ENCODE measurements at places on chromosomes 11 and 22. TPM values are rescaled to one million over a fixed set of nuclear protein-coding genes. Genes with fewer than 3 reads are reported as not detected.

OR52A1 gene
- total RNA-seq = not detected

SCUBE1 gene
- total RNA-seq = 2.3 TPM

OVOL1 gene
- not detected for total RNA-seq

HIRA gene
- total RNA-seq = 23.0 TPM

DGCR6 gene
- 2.0 TPM for total RNA-seq

C11orf86 gene
- not detected for total RNA-seq

OR52N4 gene
- total RNA-seq = not detected

C22orf15 gene
- not detected for total RNA-seq

DKK3 gene
- total RNA-seq = 22.0 TPM

APOA1 gene
- total RNA-seq = not detected

APOL3 gene
- total RNA-seq = 132 TPM

ZNF214 gene
- 1.3 TPM for total RNA-seq

NAALAD2 gene
- 7.7 TPM for total RNA-seq

RBM4 gene
- total RNA-seq = 51.7 TPM

BAIAP2L2 gene
- 2.3 TPM for total RNA-seq

ABCG4 gene
- not detected for total RNA-seq

ESAM gene
- total RNA-seq = 15.0 TPM

FAR1 gene
- total RNA-seq = 63.4 TPM

TSGA10IP gene
- total RNA-seq = not detected

TOMM22 gene
- total RNA-seq = 31.8 TPM

OR8G5 gene
- not detected for total RNA-seq

KRTAP5-5 gene
- total RNA-seq = not detected

TEX12 gene
- not detected for total RNA-seq
